ENCODE measurements at places on chromosomes 13 and 19.
A peak's percentile ranks its signal among the peaks of the same experiment; 100 is the strongest.

DNA sequence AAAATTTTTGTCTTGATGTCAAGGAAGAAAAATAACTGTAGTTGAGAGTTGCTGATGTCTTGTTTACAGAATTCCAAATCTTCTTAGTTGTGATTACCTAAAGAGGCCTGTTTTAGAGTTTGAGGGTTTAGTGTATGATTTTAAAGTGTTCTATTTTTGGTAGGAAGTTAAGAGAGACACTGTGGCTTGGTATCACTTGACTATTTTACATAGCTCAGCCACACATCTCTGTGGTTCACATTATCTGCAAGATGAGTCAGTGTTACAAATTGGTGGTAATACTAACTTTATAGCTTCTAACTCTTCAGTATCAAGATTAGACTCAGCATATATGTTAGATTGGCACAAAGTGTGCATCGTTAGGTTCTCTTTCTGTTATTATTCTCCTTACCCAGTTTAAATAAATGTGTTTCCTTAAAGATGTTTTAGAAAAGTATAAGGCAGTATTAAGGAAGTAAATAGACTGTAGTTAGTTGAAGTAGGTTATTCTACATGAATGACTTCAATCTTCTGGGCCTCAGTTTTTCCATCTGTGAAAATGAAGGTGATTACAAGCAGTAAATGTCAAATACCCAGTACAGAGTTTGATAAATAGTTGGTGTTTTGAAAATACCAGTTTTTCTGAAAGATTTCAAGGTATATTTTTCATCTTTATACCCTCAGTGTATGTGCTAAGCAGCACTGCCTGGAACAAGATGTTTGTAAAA lies 33.4 kb downstream of the COG6 start:
- no peak for DNase-seq

DNA sequence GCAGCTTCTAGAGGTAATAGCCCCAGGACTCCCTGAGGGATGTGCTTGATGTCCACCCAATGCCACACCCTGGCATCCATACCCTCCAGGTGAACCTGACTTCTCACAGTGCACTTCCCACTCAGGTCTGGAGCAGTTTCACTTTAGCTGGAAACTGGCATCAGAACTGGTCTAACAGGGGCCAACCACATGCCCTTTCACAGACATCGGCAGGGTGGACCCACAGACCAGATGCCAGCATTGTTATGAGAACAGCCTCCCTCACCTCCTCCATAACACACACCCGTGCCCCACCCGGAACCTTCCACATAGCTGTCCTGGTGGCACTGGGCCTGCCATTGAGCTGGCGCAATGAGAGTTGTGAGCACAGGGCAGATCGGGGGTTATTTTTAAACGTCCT lies 77.4 kb upstream of the GPR12 start:
- no peak for DNase-seq

DNA sequence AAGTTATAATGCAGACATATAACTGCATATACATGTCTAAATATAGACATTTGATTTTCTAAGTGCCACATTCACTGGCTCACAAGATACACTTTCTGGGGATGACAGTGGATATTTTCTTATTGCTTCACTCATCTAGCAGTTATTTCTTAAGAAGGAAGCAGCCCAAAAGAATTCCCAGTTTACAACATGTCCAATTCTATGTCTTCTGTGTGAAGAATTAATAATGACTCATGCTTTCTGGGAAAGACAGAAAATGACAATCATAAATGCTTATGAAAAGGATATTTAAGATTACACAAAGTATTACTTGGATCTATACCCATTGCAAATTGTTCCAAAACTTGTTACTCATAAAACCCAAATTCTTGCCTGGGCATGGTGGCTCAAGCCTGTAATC lies 543.4 kb downstream of the SUCLA2 start:
- DNase-seq = no peak

DNA sequence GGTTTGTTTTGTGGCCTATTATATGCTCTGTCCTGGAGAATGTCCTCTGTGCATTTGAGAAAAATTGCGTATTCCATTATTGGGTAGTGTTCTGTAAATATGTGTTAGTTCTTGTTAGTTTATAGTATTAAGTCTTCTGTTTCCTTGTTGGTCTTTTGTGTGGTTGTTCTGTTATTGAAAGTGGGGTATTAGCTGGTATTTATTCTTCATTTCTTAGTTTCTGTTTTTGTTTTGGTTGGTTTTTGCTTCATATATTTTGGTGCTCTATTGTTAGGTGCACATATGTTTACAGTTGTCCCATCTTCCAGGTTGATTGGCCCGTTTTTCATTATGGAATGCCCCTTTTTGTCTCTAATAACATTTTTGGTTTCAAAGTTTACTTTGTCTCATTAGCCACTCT lies 77.3 kb downstream of the DNAJC15 start:
- no peak for DNase-seq

- DNase-seq = peak; percentile 23
Measured at GRCh38 chr13:36736119-36736726, 62.4 kb downstream of the SERTM1 start.

DNA sequence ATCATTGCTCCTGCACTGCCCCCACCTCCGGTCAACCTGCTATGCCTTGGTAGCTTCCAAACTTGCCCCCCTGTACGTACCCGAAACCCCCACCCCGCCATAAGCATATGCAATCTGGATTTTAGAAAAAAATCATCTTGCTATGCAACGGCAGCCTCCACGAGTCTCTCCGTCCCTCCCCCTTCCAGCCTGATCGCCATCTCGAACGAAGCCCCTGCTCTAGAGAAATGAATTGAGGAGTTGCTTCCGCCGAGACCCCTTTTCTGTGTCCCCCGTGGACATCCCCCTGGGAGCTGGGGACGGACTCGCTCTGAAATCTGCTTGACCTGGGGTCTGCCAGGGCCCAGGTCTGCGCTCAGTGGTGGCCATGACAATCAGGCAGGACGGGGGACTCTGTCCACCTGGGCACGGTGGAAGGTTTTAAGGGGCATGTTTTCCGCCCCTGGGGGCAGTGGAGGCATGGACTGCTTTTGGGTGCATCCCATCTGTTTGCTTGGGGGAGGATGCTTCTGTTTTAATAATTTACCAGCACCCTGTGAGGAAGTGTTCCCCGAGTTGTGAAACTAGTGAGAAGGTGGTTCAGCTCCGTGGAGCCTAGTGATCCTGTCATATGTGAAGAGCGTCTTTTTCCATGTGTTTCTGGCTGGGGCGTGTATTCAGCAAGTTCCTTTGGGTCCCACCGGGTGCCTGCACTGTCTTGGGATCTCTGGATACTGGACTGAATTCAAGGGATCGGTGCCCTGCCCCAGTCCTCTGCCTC lies 1.0 kb downstream of the KDM4B start:
- no peak for DNase-seq

DNA sequence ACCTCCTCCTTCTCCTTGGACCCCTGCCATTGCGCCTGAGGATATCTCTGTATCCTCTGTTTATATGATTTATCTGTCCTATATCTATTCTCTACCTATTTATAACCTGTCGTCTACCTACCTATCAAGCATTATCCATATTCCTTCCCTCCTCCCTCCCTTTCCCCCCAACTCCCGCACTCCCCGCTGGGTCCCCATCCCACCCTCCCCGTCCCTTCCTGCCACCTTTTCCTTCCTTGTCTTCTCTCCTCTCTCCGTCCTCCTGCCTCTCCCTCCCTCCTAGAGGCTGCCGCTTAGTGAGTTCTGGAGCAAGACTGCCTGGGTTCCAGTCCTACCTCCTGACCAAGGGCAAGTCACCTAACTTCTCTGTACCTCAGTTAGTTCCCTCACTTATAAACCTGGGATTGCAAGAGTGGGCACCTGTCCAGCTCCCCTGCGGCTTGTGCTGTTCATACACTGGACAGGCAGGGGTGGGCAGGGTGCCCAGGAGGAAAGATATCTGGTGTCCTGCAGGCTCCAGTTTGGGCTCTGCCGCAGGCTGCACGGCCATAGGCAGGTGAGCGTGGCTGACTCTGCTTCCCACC lies 16.1 kb downstream of the TTYH1 start:
- DNase-seq = no peak

DNA sequence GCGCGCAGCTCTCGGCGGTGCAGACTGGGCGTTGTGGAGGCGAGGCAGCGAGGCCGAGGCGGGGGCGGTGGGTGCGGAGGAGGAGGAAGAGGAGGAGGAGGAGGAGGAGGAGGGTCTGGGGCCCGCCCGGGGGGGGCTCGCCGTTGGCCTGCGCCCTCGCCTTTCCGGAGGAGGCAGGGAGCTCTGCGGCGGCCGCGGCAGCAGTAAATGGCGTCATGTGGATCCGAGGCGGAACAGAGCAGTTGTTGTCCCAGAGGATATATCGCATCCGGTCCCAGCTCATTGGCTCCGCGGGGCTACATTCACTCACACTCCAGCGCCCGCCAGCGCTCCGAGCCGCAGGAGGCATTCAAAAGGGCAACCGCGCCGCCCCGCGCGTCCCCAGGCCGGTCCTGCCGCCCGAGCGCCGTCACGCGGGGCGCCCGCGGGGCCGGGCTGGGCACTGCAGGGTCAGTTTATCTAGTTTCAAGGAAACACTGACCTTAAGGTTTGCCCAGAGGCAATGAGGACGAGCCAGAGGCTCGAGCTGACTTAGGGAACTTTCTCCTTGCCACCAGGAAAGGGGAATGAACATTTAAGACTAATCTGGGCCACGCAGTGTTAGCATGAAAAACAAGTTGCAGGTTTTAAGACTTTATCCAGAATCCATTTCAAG lies at the start of gene SPRY2:
SPRY2 (minus strand) TSS at position 26 of the 655 bp plus-strand sequence. CDS start 3,421 bp downstream, outside the sequence.
- no peak for DNase-seq

GRCh38 chr19:41995959-41996797 lies 2.1 kb upstream of the ATP1A3 start:
- DNase-seq = no peak

DNA sequence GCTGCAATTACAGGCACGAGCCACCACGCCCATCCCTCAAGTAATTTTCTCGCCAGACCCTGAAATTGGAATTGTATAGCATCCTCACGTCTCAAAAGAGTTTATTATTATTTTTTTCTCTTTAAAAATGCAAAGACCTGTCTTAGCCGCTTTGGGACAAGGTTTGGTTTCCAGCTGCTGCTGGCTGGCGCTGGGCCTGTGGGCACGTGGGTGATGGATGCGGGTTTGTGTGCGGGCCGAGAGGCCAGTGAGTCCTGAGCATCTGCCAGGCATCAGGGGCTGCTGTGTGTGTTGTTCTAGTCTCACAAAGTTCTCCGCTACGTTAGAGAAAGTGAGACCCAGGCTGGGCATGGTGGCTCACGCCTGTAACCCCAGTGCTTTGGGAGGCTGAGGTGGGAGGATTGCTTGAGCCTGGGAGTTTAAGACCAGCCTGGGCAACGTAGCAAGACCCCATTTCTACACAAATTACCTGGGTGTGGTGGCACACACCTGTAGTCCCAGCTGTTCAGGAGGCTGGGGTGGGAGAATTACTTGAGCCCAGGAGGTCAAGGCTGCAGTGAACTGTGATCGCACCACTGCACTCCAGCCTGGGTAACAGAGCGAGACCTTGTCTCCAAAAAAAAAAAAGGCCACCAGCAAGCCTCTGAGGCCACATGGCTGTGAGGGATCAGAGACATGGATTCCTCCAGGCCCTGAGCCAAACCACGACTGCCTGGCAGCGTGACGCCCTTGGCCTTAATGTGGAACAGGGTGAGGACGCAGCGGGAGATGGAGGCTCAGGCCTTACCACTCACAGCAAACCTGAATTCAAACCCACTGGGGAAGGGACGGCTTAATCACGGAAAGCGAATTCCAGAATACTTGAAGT lies 4.7 kb upstream of the TMPRSS9 start:
- no peak for DNase-seq

GRCh38 chr13:31011193-31011860 lies 78.9 kb downstream of the TEX26 start:
- DNase-seq = no peak

DNA sequence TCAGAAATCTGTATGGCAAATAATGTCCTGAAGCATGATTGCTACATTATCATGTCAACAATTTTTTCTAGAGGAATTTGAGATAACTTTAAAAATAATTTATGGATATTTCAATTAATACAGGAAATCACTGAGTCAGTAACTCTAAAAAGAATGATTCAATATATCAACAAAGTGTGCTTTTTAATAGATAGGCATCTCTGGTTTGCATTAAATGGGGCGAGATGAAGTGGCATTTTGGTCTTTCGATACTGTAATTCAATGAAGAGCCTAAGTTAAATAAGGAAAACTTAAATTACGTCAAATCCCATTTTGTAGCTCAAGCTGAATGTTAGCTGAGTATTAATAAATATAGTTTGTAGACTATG lies 342.8 kb downstream of the DACH1 start:
- no peak for DNase-seq

DNA sequence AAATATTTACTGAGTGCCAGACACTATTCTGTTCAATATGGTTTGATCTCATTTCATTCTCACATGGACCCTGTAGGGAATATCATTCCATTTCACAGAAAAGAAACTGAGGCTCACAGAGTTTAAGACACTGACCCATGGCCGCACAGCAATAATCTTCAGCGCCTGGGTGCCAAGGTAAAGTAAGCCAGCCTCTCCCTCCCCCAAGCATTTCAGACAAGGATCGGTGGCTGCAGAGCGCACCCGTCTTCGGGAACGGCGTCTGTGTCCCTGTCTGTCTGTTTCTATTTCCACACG lies 4.3 kb upstream of the PDE4A start:
- DNase-seq = no peak

DNA sequence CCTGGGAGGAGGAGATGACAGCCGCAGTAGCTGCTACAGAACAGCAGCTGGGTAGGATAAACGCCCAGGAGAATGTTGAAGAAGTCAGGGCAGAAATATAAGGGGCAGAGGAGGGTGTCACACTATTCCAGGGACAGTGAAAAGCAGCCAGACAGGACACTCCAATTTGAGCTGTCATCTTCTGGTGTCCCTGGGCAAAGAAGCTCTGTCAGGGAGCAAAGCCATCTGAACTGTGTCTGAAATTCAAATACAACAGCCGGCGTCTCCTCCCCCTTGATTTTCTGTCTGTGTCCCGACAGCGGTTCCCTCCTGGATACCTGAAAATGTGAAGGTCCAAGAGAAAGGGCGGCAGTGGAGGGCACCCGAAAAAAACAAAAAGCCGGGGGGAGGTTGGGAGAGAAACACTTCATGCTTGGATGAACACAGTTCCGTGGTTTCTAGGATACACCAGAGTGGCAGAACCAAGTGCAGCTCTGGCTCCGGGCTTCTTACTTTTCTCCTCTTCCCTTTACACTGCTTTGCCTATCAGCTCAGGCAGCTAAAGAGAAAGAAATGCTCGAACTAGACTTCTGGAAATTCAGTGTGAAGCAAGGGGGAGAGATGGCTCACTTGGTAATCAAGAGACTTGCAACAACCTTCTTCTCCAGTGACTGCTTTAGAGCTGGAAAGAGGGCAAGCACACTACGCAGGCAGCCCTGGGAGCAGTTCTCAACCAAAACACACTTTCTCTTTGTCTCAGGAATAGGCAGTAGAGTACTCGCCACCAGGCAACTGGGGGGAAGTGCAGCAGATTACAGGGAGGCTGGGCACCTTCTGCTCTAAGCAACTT lies 465.6 kb downstream of the ITGBL1 start:
- no peak for DNase-seq

GRCh38 chr19:33532859-33533460 lies 11.4 kb upstream of the PEPD start:
- no peak for DNase-seq

- no peak for DNase-seq
Measured at GRCh38 chr13:77124423-77124822, 97.5 kb upstream of the FBXL3 start.

- no peak for DNase-seq
Measured at GRCh38 chr13:94218951-94219350, 260.5 kb downstream of the DCT start.

GRCh38 chr19:33690378-33691029 lies 68.8 kb downstream of the CHST8 start:
- DNase-seq = no peak
